Mesenchymal stem cell (in vitro differentiated cells and primary cell): ENCODE measurements at places on chromosomes 1 and 21.

GRCh38 chr1:198620218-198620617 is 18.6 kb upstream of the PTPRC start:
- DNase-seq: no peak

DNA sequence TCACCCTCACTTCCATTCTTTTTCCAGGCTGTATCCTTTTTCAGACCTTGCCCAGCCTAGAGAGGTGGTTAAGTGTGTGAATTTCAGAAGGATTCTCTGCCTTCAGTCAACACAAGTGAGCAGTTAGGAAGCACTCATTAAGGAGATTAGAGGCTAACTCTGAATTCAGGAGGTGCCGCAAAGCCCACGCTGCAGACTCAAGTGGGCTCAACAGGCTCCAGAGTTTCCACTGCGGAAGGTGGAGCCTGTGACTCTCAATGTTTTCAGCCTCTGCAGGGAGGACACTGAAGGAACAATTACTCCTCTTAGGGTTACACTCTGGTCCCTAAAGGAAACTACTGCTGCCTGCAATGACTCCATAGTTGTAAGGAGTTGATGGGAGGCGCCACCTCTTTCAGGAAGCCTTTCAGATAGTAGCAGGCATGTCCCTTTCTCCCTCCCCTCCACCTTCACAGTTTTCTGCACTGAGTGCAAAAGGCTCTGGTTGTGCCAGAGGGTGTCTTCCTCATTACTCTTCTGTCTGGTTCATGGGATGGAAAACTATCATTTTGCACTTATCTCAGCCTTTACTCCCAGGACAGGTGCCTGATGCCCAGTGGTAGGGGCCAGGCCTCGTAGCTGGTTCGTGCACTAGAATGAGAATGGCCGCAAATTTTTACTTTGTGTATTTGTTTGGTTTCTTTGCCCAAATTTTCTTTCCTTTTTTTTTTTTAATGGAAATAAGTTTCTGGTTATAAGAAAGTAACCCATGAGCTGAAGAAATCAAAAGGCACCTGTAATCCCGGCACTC is 55.2 kb upstream of the SELENON start:
- no peak for DNase-seq

DNA sequence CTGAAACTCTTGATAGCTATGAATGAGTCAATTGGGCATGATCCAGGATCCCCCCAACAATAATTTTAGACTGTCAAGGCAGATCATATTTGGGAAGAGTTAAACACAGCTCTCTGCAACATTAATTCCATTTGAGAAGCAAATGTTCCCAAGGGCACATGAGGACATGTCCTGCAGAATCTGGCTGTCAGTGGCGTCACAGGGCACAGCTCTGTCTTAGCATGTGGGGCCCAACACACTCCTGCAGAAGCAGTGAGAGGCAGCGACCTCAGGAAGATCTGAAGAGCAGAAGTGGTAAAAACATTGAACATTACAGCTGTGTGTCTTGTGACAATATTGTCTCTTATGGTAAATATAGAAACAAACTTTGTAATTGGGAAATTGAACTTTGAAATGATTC is 197.1 kb upstream of the PBX1 start:
- DNase-seq: no peak

DNA sequence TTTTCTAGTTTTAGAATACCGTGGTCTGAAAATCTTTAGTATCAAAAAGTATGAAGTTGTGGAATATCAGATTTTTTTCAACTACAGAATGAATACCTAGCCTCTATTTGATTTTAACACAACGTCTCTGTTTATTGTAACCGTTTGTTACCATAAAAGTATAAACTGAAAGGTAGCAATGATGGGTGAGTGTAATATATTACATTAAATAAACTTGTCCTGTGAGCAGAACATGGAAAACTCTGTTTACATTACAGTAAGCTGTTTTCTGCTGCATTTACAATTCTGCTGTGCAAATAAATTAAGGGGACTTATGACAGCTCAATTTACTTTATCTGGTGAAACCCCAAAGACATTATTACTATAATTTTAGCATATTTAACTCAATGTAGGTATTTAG is 62.5 kb downstream of the CHRM3 start:
- no peak for DNase-seq

- DNase-seq: no peak
Observed at GRCh38 chr1:247373721-247374141, 42.1 kb upstream of the ZNF496 start.

DNA sequence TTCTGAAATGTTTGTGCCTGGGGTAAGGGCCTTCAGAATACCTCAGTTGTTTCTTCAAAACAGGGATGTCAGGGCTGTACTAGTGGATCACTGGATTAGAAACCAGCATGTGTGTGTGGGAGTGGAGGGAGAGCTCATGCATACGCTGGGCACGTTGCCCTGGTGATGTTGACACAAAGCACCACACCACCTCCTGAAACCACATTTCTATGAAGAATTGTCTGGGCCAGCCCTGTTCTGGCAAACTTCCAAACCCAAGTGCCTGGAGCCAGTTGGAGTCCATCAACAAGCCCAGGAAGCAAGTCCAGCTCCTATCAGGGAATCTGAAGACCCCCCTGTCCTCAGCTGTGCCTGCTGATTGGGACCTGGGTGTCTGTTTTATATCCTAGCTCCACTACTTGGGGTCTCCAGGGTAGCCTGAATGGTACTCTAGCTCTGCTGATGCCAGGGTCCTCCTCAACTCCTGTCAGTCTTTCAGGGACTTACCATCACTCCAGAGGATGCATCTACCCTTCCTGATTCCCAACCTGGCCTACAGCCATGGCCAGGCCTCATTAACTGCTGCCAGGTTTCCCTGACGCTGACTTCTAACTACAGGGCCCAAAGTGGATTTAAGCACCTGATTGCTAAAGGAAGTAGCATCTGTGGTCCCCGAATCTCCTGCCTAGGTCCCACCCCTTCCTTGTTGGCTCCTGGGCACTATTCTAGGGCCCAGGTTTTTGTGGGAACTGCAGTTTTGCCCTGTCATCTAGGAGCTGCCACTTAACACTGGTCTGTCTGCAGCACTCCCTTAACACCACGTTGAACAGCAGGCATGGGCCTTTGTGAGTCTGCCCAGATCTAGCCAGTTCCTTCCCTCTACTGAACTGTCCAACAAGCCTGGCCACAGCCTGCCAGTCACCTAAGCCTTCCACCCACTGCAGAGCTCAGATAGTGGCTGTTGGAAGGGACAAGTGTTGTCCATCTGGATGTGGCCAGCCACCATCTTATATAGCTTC is 45.5 kb downstream of the LPAR3 start:
- peak; percentile 94 for DNase-seq

DNA sequence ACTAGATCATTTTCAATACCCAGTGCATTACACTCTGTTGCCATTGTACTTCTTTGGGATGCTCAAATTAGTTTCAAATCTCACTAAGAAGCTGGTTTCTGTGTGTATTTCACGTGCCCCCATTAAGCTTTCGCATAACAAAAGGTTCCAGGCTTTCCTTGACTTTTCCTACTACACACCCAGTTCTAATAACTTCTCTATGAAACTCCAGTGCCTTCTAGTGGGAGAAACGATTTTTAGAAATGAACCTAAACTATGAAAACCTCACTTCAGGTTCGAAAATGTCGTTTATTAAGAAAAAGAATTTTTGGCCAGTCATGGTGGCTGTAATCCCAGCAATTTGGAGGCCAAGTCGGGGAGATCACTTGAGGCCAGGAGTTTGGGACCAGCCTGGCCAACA is 2.8 kb downstream of the CFHR4 start:
- DNase-seq: no peak

DNA sequence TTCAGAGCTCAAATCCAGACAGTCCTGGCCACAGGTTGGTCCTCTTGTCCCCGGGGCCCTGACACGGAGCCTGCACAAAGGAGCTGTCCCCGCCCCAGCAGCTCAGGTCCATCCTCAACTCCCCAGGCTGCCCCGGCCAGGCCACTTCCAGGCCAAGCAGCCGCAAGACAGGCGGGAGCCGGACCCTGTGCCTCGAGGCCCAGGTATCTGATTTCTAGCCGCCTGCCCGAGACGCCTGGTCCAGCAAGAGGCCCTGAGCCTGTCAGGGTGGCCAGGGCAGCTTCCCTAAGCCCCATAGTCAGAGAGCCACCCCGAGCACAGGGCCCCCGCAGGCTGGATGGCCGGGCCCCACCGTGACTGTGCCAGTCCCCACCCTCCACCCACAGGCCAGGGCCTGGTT is 165.3 kb downstream of the PRDM16 start:
- no peak for DNase-seq
